Fibroblast of gingiva (primary cell): ENCODE measurements at places on chromosomes 6 and 20.

DNA sequence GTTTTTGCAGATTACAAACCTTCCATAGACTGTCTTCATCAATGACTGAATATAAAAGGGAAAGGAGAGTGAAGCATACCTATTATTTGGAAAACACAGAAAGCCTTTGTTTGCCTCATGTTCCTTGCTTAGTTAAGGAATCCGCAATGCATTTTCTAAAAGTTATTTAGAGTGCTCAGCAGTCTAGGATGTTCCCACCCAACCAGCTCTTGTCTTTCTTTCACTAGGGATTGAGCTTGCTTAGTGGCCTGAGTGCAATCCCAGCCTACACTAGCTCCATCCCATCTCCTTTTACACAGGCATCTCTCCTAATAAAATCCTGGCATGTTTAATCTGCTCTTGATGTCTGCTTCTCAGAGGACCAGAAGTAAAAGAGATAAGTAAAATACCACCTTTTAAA, 850.5 kb upstream of the GJE1 start:
- no peak for DNase-seq

DNA sequence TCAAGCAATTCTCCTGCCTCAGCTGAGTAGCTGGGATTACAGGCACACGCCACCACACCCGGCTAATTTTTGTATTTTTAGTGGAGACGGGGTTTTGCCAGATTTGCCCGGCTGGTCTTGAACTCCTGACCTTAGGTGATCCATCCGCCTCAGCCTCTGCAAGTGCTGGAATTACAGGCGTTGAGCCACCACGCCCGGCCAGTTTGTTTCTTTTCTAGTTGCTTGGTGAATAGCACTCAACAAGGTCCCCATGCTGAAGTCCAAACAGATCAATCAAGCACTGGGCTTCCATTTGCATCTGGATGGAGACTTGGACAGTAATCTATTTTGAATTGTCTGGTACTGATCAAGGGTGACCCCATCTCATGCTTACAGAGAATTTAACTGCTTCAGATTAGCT, 108.9 kb upstream of the FOXO3 start:
- DNase-seq, result no peak

- peak; percentile 38 for DNase-seq
Observed at GRCh38 chr6:1063671-1064355, 248.1 kb upstream of the FOXQ1 start.

DNA sequence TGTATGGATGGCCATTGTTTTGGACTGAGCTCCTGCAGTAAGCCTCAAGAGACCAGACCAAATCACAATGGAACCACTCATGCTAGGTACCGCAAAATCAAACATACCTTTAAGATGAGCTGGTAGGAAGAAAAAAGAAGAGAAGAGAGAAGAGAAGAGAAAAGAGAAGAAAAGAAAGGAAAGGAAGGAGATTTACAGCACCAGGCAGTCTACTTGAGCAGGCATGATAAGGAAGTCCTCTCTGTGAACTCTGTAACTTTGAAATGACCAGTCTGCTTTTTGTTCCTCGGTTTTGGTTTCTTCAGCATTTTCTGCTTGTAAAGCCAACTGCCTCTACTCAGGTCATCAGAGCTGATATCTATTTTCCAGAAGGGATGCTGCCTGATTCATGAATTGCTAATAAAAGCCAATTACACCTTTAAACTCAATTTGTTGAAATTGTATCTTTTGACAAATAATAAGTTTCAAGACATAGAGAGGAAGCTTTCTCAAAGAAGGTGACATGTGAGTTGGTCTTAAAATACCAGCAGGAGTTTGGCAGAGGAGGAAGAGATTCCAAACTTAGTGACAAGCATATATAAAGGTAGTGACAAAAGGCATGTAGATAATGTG, 134.3 kb downstream of the UNC5CL start:
- DNase-seq, result no peak

- no peak for DNase-seq
Observed at GRCh38 chr6:9178071-9178470, 742.7 kb upstream of the SLC35B3 start.

DNA sequence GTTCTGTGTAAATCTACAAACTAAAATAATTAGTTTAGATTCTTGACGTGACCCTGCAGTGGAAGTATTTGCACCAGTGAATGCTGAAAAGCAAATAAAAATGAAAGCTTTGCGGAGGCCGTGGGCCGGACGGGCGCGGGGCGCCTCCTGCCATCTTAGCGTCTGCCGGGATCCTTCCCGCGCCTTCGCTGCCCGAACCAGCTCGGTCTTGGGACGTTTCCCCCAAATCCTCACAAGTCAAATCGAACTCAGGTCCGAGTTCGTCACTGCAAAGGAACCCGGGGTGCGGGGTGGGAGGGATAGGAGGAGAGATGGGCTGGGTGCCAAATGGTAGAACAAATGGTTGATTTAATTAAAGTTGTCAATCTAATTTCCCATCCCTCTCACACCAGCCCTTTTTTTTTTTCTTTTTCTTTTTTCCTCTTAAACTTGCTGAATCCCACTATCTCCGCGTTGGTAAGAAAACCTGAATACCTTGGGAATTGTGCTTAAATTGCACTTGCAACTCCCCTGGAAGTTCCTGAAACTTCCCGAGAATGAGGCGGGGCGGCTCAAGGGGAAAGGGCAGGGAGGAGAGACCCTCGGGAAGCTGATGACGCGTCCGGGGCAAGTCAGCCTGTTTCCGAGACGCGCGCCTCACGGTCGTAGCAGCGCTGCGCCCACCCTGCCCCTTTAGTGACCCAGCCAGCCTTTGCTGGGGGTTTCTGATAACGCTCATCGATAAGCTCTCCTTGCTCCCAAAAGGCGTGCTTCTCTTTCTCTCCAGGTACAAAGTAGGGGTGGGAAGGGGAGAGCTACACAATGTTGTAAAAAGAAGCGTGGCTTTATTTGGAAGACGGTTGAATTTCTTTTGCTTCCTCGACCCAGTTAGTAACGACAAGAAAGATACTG, 1.8 kb downstream of the GJA1 start:
- DNase-seq, result peak; percentile 47
